Renal cortical epithelial cell (primary cell): ENCODE measurements at places on chromosomes 11 and 22.

GRCh38 chr11:2696455-2696854 lies 3.3 kb downstream of the KCNQ1OT1 start:
- no peak for DNase-seq

DNA sequence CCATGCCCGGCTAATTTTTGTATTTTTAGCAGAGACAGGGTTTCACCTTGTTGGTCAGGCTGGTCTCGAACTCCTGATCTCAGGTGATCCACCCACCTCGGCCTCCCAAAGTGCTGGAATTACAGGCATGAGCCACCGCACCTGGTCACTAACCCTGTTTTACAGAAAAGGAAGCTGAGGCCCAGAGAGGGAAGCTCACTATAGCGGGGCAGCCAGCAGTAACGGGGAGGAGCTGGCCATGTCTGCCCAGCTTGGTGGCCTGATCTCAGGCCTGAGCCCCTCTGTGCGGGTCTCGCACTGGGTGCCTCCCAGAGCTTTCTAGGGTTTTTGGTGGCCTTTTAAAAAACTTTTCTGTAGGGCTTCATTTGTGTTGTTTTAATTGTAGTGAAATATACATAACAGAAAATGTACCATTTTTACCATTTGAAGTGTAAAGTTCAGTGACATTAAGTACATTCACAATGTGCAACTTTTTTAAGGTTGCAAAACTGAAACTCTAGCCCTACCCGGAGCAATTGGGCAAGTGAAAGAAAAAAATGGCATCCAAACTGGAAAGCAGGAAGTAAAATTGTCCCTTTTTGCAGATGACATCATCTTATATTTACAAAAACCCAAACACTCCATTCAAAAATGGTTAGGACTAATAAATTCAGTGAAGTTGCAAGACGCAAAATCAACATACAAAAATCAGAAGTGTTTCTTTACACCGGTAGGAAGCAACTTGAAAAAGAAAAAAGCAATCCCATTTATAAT lies 14.5 kb upstream of the CYTH4 start:
- no peak for DNase-seq

GRCh38 chr11:130076778-130077481 lies 7.2 kb downstream of the APLP2 start:
- DNase-seq, result no peak

- no peak for DNase-seq
These were observed 443.1 kb downstream of the TBC1D22A start for GRCh38 chr22:47205554-47205953.

DNA sequence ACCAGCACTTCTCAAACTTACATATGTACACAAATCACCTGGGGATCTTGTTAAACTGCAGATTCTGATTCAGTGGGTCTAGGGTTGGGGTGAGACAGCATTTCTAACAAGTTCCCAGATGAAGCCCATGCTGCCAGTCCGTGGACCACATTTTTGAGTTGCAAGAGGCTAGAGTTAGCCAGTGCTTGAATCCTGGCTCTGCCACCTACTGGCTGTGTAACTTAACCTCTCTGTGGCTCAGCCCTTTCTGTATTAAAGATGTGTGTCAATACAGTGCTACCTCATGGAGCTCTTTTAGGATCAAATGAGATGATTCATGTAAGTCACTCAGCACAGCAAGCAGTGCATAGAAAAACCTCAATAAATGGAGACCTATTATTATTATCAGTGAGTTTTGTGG lies 90.2 kb upstream of the ISX start:
- no peak for DNase-seq

- no peak for DNase-seq
These were observed 7.3 kb downstream of the USP35 start for GRCh38 chr11:78195917-78196560.

DNA sequence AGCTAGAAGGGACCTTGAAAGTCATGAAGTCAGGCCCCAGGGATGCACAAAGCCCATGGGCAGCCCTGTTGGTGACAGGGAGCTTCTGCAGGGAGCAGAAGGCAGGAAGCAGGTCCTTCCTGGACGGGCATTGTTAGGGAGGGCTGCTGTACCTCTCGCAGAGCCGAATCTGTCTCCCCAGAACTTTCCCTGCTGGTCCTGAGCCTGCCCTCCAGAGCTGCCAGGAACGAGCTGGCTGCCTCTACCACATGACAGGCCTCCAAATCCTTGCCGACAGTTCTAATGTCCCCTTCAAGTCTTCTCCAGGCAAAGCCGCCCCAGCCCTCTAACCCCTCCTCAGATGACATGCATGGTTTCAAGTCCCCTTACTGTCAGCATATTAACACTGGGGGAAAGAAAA lies 20.1 kb downstream of the SYT7 start:
- no peak for DNase-seq

- no peak for DNase-seq
These were observed 23.9 kb downstream of the ELFN2 start for GRCh38 chr22:37403267-37403960.

DNA sequence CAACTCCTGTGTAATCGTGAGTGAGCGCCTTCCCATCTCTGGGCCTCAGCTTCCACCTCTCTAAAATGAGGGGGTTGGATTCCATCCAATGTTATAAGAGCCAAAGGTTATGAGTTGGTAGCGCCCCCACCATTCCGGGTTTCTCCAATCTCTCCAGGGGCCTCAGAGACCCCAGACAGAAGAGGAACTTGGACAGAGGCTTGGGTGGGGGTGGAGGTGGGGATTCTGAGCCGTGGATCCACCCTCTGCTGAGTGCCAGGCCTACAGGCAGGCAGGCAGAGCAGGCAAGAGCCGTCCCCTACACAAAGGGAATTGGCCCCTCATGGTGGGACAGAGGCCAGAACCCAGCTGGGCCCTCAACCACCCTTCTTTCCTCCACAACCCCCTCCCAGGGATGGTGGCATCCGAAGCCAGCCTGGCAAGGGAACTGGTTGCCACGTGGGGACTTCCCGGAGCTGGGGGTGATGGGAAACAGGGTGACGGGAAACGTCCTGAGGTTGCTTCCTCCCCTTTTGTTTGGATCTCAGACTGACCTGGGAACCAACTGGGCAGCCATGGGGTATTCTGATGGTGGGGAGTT lies 31.8 kb downstream of the TXN2 start:
- no peak for DNase-seq

DNA sequence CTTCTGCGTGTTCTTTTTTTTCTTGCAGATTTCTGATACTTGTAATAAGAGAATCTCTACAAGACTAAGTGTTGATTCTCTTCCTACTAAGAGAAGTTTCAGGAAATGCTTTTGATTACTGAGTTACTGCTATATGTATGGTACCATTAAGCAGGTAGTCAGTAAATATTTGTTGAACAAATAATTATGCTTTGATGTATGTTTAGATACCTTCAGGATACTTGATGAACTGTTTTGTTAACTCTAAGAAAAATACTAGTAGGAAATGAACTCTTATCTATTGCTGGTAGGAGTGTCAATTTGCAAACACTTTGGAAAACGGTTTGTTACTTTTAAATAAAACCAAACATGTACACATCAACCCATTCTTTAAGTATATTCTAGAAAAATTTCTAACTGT lies 90.6 kb downstream of the TMEM135 start:
- DNase-seq, result no peak

DNA sequence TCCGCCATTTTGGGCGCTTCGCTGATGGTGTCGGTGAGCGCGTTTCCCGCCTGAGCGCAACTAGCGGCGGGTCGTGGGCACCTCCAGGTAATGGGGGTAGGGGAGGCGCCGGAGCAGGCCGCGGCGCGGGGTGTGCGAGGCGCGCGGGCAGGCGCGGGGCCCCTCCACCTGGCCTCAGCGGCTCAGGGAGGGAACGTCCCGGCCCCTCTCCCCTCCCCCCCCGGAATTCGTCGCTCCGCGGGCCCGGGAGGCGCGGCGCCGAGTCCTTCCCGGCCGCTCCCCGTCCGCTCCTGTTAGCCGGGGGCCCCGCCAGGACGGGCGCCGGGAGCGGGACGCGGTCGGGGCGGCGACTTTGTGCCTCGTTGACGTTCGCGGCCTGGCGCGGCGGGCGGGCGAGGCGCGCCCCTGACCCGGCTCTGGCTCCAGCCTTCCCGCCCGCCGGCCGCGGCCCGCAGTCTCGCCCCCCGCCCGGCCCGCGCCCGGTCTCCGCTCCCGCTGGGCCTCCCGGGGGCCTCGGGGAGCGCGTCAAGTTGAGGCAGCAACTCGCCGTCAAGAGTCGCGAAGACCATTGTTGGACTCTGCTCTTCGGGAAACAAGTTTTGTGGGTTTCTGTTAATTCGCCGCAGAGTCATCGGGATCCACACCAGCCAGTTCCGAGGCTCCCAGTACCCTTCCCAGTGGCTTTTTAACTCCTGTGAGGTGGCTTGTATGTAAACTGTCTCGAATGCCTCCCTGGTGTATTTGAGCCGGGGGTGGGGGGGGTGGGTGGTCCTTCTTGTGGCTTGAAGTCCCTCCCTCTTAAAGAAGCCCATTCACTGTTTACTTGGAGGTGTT lies at the start of gene PPP6R3:
Gene PPP6R3, plus strand, starts transcription at position 12 of the 834 bp plus-strand sequence. CDS start 76,913 bp downstream, outside the sequence.
- DNase-seq, result peak; percentile 41

- no peak for DNase-seq
These were observed 32.0 kb downstream of the PDE2A start for GRCh38 chr11:72642043-72642883.

- DNase-seq, result peak; percentile 69
These were observed 63.5 kb upstream of the FDX1 start for GRCh38 chr11:110366291-110366690.

GRCh38 chr11:65787649-65788622 lies 1.1 kb downstream of the OVOL1 start:
- no peak for DNase-seq

DNA sequence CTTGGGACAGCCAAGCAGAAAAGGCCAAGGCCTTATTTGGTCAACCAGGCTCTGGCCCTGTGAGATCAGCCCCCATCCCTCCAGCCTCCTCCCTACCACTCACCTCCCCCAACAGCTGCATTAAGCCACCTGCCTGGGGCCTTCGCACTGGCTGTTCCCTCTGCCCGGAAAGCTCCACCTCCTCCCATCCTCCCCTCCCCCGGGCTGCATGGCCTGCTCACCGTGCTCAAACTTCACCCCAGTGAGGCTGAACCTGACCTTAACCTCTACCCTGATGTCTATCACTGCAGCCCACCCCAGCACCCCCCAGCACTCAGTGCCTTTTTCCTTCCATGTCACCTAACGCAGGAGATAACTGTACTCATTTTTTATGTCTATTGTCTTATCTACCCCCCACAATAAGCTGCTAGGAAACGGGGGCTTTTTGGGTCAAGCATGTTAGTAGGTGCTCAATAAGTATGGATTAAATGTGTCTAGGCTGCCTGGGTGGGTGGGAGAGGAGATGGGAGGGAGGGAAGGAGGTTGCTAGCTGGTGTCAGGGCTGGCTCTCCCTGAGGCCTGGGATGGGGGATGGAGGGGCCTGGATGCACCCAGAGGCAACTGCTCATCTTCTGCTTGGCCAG lies 912 bp downstream of the PTPRCAP start:
- no peak for DNase-seq

DNA sequence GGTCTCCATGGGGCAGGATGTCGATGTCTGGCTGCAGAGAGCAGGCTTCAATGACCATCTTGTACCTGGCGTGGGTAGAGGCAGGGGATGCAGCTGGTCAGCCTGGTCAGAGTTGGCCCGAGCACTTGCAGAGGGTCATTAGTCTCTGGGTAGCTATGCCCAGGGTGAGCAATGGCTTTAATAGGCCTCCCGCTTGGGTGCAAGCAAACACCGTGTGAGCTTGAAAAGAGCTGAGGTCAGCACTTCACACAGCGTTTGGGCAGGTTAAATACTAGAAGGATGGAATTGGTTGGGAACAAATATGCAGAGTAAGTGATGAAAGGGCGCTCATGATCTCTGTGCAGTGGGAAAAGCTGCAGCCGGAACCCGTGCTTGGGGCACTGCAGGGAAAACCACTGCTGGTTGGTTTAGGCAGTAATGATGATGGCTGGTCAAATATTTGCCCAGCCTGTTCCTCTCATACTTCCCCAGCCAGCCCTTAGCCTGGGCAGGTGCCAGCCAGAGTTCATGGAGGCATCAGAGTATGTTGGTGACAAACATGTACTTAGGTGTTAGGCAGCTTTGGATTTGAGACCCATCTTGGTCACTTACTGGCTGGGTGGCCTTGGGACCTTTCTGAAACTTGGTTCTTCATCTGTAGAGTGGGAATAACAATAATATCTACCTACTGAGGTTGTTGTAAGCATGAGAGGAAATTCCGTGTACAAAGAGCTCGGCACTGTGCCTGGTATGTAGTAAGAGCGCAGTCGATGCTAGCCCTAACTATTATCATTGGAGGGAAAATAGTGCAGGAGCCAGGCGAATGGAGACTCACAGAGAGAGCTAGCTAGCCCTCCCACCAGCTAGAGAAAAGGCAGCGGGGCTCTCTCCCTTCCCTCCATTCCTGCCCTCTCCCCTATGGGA lies 25.2 kb upstream of the KCNJ11 start:
- DNase-seq, result no peak

DNA sequence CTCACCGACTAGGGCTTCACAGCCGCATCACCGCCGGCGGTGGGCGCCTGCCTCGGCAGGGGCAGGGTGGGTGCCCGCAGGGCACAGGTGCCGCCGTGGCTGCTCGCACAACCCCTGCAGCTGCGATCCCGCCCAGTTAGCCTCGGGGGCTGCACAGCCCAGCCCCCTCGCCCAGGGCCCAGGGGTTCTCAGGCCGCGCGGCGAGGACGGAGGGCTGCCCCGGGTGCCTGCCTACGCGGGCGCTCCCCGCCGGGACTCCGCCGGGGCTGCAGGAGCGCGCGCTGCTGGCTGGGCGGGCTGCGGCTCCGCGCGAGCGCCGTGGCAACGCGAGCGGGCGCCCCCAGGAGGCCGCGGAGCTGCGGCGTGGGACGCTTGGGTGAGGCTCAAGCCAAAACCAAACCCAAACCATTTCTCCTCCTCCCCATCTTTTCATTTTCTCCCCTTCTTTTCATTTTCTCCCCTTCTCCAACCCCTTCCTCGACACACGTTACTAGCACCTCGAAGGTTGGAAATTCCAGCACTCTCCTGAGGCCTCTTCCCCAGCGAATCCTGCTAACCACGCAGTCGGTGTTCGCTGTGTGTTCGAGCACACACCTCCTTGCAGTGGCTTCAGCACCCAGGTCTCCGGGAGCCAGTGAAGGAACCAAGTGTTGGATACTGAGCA lies at the start of gene MICAL3:
Gene MICAL3, minus strand, starts transcription at position 286 of the 664 bp plus-strand sequence. CDS start 117,749 bp downstream, outside the sequence.
- DNase-seq, result peak; percentile 33

GRCh38 chr11:45102361-45102809 lies 44.1 kb upstream of the PRDM11 start:
- DNase-seq, result no peak

GRCh38 chr22:25072406-25072805 lies 119.9 kb downstream of the KIAA1671 start:
- DNase-seq, result no peak
